ENCODE measurements at places on chromosomes 5 and 9.

DNA sequence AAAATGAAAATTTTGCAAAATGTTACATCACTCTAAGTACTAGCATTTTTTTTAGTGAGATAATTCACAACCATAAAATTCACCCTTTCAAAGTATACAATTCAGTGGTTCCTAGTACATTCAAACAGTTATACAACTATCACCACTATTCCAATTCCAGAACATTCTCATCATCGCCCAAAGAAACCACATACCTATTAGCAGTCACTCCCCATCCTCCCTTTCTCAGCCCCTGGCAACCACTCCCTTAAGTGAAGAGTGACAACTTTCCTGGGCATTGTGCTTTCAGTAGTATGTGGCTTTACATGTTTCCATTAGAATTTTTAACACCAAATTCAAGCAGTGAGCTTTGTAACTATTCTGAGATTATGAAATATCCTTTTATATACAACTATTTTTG is 81.4 kb downstream of the RASEF start:
- no peak for DNase-seq

GRCh38 chr5:112480501-112480900 is 61.4 kb upstream of the EPB41L4A start:
- DNase-seq, result no peak

DNA sequence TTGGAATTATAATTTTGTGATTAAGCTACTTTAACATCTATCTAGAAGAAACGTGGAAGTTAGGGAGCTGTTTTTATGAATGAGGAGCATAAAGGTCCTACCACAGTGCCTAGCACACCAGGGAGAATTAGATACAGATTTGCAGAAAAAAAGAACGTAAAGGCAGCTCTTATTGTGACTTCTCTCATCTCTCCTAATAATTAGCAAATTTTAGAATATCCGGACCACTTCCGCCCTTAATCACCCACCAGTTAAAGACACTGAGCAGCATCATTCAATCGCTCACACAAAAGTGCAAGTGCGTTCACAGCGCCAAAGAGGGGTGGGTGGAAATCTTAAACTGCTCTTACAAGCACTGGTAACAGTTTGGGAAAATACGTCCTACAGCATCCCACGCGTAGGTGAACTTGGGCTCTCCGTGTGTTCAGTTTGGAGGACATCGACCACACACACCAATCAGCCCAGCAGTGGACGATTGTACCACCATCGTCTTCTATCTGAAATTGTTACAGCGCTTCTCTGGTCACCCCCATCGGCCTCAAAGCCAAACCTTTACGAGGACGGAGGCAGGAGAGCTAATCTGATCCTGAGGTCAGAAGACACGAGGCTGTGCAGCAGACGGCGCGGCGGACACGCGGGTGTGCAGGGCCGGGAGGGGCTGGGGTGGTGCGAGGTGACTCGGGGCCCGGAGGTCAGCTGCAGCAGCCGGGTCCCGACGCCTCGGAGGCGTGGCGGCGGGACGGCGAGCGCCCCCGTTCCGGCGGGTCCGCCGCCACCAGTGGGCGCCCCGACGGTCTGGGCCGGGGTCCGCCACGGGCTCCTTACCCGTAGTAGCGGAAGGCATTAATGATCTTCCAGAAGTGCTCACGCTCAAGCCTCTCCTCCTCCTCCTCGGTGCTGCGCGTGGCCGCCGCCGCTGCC is 646 bp downstream of the CARNMT1 start:
- peak; percentile 34 for DNase-seq

- no peak for DNase-seq
Measured at GRCh38 chr5:143977891-143978461, 166.0 kb downstream of the HMHB1 start.

- DNase-seq, result peak; percentile 82
Measured at GRCh38 chr5:106399391-106399790, 1271.3 kb downstream of the EFNA5 start.

GRCh38 chr9:138025417-138025816 is 147.8 kb downstream of the CACNA1B start:
- DNase-seq, result no peak

DNA sequence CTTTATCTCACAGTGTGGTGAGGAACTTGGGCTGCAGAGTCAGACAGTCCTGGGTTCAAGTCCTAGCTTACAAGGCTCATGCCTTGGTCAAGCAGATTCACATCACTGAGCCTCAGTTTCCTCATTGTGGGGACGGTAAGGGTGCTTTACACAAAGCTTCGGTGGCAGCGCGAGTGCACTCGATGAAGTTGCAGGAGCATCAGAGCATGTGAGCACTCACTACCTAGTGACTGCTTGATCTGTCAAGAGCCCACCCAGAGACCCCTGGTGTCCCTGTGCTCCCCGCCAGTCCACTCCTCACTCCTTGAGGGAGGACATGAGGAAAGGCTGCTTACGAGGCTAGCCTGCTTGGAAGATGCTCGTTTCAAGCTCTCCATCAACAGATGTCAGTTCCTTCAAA is 56.2 kb upstream of the GARNL3 start:
- DNase-seq, result no peak

DNA sequence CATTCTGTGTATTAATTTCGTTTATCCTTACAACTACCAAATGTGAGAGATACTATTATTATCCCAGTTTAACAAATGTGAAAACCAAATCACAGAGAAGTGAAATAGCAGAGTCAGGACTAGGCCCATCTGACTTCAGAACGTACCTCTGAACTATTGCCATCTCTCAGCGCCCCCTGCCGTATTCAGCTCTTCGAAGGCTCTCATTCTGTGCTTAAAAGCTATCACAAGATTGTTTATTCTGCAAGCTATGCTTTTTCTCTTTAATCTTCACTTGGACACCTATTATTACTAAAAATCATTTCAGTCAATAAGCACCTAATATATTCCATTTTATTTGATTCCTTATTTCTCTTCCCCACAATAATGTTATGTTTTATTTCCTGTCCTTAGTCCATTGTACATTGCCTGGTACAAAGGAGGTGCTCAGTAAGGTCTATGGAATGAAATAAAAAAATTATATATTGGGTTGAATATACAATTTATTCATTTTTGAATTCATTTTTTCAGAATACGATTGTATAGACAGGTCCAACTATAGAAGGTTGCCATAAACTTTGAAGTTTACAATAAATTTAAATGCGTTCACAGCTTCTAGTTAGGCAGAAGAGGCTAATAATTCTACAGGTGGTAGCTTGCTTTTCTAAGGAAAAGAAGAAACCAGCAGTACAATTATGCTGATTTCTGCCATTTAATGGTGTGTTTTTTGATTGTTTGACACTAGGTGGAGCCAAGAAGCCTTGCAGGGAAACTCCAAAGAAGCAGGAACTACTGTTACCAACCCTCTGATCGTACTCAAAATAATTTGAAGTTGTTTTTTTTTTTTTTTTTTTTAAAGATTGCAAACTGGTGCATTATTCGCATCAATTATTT is 202.2 kb upstream of the DMRTA1 start:
- peak; percentile 68 for DNase-seq

DNA sequence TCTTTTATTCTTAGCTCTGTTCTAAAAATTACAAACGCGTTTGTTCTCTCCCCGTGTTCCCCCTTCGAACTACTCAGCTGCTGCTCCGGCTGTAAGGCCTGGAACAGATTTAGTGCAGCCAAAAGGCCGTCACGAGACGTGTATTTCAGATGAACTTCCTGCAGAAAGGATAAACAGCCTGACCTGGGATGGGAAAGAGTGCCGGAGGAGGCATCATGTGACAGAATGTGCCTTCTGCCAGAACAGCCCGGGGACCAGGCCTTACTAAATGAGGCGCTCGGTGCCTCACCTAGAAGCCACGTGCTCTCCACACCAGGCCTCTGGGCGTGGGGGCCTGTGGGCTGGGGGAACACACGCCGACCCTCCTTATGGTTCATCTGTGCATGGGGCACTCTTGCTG is 94.7 kb downstream of the PPARGC1B start:
- DNase-seq, result no peak

DNA sequence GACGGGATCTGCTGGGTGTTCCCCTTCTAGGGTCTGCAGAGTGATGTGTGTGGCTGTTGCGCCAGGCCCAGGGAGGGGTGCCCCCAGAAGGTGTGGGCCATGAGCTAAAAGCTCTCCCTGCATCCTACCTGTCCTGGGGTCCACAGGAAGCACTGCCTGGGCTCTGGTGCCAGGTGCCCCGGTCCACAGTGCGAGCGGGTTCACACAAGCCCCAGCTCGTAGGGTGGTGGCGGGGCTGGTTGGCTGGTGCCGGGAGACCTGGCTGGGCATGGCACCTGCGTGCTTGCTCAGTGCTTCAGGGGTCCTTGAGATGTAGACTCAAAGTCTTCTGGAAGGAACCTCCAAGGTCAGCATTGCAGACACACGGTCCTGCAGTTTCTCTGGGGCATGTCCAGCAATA is 25.5 kb downstream of the ASS1 start:
- DNase-seq, result no peak

DNA sequence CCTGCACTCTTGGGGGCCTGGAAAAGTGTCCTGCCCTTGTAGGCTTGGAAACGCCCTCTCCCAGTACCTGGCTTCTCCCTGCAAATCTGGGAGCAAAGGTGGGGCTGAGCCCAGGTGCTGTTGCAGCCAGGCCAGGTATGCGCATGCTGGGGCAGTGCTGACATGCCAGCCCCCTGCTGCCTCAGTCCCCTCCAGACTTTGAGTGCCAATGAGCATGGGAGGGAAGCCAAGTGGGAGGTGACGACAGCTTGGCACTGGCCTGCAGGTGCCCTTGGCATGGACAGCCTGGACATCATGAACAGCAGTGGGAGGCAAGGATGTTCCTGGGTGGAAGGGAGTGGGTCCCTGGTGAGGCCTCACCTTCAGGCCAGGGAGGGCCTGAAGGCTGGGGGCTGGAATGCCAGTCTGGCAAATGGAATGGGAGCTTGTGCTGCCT is 1494.4 kb upstream of the NUDT12 start:
- DNase-seq, result no peak

DNA sequence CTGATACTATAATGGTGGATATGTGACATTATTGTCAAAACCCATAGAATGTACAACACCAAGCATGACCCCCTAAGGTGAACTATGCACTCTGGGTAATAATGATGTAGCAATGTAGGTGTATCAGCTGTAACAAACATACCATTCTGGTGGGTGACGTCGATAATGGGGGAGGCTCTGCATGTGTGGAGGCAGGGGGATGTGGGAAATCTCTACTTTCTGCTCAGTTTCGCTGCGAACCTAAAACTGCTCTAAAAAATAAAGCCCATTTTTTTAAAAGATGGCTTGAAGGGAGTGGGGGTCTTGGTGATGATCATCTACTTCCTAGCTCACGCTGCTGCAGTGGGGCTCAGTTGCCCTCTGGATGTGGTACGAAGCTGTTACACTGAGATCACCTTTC is 51.1 kb downstream of the RASGEF1C start:
- no peak for DNase-seq

DNA sequence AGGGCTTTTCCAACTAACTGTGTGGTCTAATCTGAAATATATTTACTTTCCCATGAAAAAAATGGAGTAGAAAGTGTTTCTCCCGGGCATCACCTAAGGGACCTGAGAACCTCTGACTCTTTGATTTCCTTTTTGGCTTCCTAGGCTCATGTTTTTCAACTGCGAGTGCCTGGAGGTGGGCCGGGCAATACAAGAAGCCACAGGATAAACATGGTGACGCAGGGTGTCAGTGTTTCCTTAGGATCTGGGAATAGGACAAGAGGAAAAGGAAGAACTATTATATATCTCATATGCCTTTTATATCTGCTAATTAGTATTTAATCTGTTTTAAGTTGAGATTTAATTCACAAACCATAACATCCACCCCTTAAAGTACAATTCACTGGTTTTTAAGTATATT is 11.4 kb upstream of the LECT2 start:
- no peak for DNase-seq

GRCh38 chr5:95845391-95845790 is 22.9 kb upstream of the GLRX start:
- no peak for DNase-seq

GRCh38 chr5:55313870-55314617 is 6.3 kb downstream of the MTREX start:
- no peak for DNase-seq

GRCh38 chr5:67289763-67290521 is 93.3 kb upstream of the CD180 start:
- DNase-seq, result no peak

DNA sequence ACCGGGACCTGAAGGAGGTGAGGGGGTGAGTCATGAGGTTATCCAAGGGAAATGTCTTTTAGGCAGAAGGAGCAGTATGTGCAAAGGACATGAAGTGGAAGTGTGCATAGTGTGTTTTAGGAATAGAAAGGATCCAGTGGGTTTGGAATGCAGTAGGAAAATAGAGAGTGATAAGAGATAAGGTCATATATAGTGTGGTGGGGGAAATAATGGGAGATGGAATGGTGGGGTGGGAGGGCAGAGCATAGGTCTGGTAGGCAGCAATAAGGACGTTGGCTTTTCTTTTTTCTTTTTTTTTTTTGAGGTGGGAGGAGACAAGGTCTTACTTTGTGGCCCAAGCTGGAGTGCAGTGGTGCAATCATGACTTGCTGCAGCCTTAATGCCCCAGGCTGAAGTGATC is 17.8 kb downstream of the SNX24 start:
- no peak for DNase-seq

DNA sequence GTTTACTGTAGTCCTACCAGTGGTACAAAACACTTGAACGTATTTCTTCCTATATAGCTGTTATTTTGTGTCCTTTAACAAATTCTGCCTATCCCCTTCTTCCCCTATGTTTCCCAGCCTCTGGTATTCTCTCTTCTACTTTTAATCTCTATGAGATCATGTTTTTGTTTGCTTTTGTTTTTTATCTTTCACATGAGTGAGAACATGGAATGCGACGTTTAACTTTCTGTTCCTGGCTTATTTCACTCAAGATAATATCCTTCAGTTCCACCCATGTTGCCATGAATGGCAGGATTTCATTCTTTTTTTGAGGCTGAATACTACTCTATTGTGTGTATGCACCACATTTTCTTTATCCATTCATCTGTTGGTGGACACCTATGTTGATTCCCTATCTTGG is 634.4 kb upstream of the WWC1 start:
- DNase-seq, result no peak

- DNase-seq, result no peak
Measured at GRCh38 chr5:157159209-157159751, 6.8 kb downstream of the GARIN3 start.

DNA sequence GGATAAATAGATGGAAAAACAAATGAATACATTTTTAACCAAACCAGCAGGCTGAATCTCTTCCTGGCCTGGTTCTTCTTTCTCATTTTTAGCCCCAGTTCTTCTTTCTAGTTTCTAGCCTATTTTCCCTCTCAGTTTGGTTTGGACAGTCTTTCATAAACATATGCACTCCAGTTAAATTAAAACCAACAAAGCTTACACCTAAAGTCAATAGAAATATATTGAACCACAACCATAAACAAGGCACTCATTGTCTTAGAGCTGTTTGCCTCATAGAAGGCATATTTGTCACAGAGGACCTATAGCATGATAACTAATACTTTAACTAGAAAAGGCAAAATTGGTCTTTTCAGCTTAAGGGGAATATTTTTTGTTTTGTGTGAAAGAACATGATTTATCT is 638.3 kb downstream of the NR2F1-AS1 start:
- DNase-seq, result no peak

- DNase-seq, result no peak
Measured at GRCh38 chr9:131728546-131728910, 11.3 kb downstream of the RAPGEF1 start.

GRCh38 chr5:140398379-140398811 is 3.2 kb upstream of the ANKHD1 start:
- no peak for DNase-seq
